ENCODE measurements at places on chromosomes 4 and X. TPM values are rescaled to one million over a fixed set of nuclear protein-coding genes. Genes with fewer than 3 reads are reported as not detected.

GRCh38 chrX:133921764-133922389 lies 63.5 kb downstream of the GPC3 start:
- no peak for DNase-seq

DNA sequence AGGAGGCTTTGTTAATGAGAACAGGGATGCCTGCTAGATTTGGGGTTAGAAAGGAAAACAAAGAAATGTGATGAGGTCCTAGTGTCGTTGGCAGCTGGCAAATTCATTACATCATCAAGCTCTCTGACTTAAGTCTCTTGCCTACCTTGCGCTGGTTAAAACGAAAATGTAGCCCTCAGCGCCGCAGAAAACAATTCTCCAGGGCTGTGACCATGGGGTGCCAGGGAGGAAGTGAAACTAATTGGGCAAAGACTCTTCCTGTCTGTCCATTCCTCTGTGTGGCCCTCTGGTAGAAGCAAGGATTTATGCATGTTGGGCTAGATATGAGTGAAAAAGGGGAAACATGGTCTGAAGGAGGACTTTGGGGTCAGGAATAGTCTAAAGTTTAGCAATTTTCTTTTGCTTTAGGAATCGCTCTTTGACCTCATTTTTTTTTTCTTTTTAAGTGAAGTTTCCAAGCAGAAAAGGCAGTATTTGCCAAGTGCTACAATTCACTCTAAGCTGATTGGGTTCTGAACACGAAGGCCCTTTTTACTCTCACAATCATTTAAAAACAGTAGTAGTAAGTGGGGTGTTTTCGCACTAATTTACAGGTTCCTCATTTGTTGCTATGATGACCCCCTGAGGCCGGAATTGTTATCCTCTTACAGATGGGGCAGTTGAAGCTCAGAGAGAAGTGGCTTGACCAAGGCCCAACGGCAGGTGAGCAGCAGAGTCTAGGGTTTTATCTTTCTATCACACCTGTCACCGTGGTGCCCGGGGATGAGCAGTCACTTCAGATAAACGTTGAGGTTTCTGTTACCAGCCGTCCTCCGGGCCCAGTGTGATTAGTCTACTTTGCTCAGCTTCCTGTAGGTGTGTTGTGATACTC lies 27.3 kb upstream of the CHRNA9 start:
- no peak for DNase-seq

DNA sequence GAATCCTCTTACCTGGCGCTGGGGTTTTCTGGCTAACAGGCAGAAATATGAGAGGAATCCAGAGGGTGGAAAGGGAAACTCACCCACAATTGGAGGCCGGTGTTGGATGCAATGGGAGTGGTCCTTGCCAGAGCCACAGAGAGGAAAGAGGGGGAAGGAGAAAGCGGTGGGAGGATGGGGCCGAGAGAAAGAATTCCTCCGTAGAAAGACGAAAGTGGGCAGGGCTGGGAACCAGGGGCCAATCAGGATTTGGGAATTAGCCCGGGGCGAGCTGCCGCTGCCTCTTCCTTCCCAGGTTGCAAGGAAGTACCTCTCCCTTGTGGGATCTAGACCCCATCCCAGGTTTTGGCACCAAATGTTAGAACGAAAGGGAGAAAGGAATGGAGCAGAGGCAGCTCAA lies 83.1 kb upstream of the SPIN4 start:
- no peak for DNase-seq

DNA sequence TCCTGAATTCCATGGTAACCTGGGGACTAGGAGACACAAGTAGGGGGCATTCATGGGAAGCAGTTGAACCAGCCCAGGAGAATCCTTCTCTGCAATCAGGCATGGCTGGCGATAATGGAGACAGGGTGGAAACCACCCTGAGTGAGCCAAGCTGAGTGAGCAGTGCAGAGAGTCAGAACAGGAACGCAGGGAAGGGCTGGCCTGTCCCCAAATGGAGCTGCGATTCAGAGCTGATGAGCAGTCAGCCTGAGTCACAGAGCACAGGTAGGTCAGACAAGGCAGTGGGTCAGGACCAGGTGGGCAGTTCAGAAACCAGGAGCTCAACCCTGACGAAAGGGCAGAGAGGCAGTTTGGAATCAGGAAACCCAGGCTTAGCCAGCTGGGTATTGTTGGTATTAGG lies 129.0 kb downstream of the BTC start:
- no peak for DNase-seq

DNA sequence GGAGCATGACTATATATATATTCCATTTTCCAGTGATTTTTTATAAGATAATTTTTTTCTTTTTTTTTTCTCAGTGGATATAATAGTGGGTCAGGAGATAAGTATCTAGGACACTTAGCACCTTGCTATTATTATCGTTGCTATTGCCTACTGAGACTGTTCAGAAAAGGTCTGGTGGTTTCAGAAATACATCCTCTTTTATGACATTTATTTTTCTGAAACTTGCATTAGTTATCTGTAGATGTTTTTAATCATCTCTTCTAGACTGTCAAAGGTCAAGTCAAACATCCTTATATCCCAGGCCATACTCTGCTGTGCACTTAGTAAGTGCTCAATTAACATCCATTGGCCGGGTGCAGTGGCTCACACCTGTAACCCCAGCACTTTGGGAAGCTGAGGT lies 72.9 kb upstream of the MED14 start:
- no peak for DNase-seq

DNA sequence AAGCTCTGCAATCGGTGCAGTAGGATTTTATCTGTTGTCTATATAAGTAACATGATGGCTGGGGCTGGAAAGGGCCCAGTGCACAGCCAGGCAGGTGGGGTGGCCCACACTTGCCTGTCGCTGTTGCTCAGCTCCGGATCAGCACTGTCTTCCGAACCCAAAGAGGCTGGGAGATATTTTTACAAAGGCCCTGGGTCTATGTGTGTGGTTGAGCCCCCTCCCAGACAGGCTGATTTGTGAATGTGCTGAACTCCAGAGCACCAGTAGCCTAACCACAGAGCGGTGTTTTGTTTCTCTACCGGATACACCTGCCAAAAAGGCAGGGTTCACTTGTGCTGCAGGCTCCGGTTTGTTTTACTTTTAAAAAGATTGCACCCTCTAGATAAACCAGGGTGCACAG lies 33.5 kb upstream of the CHRNA9 start:
- DNase-seq: no peak

Gene UGT2B11
- not detected for total RNA-seq
